ENCODE measurements at places on chromosomes 7 and 10.

- no peak for DNase-seq
Observed at GRCh38 chr10:69397972-69398371, 18.7 kb downstream of the TACR2 start.

- no peak for DNase-seq
Observed at GRCh38 chr7:34263168-34263567, 357.8 kb downstream of the BMPER start.

GRCh38 chr10:15367296-15368085, 3.6 kb downstream of the FAM171A1 start:
- DNase-seq, result no peak

DNA sequence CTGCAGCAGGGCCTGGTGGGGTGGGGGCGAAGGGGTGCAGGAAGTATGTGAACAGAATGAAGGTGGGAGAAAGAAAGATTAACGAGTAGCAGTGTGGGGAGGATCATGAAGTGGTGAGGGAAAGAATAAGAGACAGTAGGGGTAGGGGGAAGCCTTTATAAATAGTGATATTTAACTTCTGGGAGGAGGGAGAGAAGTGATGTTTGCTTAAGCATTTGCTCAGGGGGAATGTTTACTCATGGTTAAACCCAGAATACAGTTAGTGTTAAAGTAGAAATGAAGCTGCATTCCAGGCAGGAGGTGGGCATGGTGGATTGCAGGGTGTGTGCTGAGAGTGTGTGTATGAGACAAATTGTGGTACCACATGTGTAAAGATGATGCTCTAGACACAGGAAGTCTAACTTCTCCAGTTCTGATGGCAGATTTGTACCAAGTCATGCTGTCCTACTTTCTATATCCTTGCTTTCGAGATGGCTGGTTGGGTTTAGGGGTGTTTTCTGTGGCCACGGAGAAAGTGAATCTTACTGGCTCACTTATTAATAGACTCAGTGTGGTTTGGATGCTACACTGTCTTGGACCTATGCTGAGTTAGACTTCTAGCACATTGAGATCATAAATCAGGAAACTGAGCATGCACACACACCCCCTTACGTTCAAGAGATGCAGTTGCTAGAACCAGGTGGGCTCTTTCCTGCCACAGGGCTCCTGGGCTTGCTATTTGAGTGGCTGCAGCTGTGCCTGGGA, 10.6 kb upstream of the DNMBP start:
- DNase-seq, result no peak

DNA sequence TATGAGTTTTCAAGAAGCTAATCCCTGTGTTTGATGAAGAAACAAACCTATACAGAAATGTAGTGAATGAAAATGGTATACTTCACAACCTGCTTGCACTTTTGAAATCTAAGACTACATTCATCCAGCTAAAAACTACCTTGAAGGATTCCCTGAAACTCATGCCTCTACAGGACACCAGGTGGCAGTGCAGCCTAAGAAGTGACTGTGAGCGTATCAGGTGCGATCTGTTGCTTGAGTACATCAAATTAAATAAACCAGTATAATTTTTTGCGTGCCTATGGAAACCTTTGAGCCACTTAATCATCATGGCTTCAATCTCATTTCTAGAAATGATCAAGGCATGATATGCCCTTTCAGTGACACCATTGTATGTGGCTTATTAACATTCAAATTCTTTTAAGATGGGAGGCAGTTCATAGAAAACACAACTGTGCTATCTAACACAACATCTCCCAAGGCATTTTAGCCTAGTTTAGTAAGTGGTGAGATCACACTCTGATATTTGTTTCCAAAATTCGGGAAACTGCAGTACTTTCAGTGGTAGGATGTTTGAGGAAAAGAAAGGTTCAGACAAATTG, 57.4 kb downstream of the PPP1R17 start:
- DNase-seq, result peak; percentile 49

GRCh38 chr10:82888809-82889455, 1013.9 kb downstream of the NRG3 start:
- DNase-seq, result no peak

DNA sequence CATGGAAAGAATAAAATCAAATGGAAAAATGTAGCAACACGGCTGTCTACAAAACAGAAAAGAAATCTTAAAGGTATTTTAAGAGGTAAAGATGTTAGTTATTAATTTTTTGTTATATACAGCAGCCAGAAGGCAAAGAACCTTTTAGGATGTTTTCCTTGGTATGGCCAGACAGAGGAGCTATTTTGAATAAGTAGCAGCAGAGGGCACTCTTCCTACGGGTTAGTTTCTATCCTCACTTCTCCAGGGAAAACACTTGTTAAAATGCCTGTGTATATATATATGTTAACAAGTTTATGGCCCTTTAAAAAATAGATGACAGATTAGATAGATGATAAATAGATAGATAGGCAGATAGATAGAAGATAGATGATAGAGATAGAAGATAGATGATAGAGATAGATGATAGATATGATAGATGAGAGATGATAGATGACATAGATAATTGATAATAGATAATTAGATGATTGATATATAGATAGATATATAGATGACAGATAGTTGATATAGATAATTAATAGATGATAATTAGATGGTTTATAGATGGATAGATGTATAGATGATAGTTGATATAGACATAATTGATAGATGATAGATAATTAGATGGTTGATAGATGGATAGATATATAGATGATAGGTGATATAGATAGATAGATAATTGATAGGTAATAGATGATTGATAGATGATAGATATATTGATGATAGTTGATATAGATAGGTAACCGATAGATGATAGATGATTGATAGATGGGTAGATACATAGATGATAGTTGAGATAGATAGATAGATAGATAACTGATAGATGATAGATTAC, 57.8 kb upstream of the WIPF3 start:
- peak; percentile 37 for DNase-seq

DNA sequence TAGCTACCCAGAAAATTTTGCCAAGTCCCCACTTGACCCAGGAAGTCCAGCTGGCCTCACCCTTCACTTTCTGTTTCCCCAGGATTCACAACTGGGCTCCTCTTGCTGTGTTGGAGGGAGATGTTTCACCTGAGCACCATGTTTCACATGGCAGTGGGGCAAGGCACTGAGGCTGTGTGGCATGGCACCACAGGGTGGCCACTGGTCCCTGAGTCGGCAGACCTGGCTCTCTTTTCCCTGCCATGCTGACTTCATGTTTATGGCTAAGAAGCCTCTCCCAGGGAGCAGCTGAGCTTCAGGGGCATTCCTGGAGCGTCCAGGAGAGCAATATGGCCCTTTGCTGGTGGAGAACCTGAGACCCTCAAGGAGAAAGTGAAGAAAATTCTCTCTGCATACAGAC, 266.9 kb downstream of the RPS24 start:
- DNase-seq, result no peak
